ENCODE measurements at places on chromosomes 5 and 9. TPM values are rescaled to one million over a fixed set of nuclear protein-coding genes. Genes with fewer than 3 reads are reported as not detected.

CXCL14 gene
- total RNA-seq, result not detected

MGAT1 gene
- total RNA-seq, result 184 TPM

IQGAP2 gene
- 72.7 TPM for total RNA-seq

PCDHA11 gene
- not detected for total RNA-seq

Measured in activated naive CD4-positive, alpha-beta T cell treated with anti-CD3 and anti-CD28 coated beads, Interleukin-2, amount 10 ng/mL, durations not matched to agents 5 hours and 36 hours (primary cell).